NCI-H446 (cell line): ENCODE measurements at places on chromosomes 2 and 18.

- DNase-seq = no peak
These were observed 136.5 kb upstream of the SERPINE2 start for GRCh38 chr2:224175538-224175937.

GRCh38 chr18:3540805-3541548 is 91.0 kb downstream of the TGIF1 start:
- no peak for DNase-seq

DNA sequence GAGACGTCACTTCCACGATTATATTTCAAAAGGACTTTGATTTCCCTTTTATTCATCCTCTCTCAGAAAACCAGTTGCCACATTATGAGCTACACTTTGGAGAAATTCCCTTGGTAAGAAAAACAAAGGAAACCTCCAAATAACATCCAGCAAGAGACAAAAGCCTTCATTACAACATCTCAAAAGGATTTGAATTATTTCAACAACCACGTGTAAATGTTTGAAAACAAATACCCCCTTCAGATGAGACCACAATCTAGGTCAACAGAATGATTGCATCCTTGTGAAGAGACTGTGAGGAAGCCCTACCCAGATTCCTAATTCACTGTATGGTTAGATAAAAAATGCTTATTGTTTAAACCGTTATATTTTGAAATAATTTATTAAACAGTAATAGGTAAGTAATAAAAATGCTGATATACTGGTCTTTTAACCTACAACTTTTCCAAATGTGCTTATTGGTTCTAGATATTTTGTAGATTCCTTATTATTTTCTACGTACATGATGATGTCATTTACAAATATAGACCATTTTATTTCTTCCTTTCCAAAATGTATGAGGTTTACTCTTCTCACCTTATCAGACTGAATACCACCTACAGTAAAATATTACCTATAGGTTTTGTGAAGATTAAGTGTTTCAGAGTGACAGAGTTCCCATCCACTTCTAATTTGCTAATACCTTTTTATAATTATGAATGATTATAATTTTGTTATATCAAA is 922.7 kb upstream of the CHAC2 start:
- DNase-seq = no peak

DNA sequence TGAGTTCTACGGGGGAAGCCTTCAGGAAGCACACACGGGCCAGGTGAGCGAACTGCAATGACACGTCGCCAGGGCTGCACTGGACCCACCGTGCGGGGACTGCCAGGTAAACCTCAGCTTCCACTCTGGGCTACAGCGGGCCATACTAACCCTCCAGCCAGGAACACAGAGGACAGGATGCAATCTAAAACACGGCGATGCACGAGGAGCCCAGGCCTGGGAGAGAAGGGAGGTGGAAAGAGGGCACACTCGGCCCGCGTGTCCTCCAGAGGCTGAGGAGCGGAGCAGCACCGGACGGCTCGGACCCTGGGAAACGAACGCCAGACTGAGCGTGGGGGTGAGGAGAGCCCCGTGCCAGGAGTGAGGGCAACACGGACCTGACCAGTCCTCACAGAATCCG is 69.3 kb downstream of the HDAC4 start:
- no peak for DNase-seq

DNA sequence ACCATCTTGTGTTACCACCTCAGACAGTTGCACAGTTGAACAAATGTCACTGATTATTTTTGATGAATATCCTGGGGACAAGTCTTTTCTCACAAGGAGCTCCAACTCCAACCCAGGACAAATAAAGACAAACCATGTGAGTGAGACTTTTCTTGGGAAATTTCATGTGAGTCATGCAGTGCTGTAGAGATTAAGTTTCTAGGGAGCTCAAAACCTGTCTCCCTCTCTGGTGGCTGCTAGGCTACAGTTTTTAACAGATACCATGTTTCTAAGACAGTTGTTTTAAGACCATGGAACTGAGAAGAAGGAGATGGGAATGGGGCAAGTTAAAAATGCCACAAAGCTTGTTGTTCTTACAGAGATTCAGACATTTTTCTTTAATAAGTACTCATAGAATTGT is 255.5 kb downstream of the RIT2 start:
- no peak for DNase-seq

DNA sequence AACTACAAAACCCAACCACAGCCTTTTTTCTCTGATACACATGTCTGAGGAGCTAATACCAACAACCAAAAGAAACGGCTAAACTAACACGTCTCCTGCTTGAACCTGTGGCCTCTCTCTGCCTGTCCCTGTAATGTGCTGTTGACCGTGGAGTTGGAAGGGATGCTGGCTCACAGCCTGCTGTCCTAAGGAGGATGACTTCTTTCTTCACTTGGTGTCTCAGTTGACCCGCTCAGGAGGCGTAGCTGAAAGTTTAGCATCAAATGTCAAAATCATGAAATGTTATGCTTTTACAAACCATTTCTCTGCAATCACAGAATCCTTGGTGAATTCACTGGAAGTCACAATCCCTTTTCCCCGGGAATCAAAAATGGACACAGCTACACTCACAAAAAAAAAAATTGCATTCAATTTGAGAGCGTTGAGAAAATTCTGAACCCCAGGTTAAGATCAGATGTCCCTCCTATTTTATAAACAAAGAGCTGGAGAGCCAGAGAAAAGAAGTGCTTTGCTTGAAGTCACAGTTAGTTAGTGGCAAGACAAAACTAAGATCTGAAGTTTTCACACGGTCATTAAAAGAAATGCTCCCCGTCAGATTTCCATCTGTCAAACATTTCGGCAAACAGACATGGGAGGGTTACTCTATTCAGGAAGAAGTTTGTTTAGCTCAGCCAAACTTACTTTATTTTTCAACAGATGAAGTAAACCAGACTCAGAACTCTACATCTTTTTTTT is 74.3 kb downstream of the IRS1 start:
- DNase-seq = no peak

GRCh38 chr2:107730898-107731297 is 95.8 kb upstream of the RGPD4 start:
- DNase-seq = no peak

DNA sequence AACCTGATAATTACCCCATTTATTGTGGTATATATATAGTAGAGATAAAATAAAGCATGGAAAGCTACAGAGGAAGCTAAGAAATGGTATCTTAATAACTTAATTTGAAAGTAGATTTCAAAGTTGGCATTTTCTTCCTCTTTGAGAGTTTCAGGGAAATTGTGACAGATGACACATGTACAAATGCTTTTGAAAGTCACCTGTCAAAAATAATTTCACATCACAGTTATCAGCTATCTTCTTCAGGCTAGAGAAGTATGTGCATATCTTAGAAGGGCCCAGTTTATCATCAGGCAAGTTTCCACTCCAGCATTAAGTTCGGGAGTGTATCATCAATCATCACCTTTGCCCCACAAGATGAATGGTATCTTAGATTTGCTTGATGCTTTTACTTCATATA is 457.9 kb downstream of the LRRTM4 start:
- DNase-seq = no peak

DNA sequence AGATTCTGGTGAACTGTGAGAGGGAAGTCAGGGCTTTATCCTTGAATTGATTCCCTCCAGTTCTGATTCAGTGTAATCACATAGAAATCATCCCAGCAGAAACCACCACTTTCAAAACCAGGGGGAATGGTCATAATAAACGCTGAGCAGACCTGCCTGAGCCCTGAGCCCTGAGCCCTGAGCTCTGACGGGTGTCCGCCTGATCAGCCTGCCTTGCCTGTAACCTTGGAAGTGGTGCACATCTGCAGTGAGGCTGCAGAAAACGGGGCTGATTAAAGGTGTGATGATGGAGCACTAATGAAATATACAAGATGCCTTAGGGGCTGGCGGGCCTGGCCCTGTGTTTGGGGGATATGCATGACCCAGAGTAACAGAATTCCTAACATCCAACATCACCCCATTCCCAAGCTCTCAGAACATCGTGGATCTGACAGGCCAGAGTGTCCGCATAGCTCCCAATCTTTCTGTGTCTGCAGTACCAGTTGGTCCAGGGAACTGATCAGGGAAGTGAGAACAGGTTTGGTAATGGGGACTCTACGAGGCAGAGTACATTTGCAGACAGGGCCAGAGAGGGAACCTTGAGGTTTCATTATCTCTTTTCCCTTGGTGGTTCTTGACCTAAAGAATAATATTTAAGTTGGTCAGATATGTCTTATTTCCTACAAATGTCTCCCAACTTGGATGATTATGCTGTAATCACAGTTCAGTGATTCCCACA is 37.8 kb downstream of the KCTD18 start:
- no peak for DNase-seq

- no peak for DNase-seq
These were observed 3.5 kb downstream of the NDUFA10 start for GRCh38 chr2:240021488-240022104.

DNA sequence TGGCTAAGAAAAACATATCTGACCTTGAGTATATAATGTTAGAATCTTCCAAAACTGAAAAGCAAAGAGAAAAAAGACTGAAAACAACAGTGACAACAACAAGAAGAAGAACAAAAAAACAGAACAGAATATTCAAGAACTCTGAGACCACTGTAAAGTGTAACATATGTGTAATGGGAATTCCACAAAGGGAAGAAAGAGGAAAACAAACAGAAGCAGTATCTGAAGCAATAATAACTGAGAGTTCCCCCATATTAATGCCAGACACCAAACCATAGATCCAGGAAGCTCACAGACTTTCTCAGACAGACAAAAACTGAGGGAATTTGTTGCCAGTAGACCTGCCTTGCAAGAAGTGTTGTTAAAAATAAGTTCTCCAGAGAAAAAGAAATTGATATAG is 58.9 kb downstream of the TXNL1 start:
- no peak for DNase-seq

- DNase-seq = no peak
These were observed 96.4 kb downstream of the RTP5 start for GRCh38 chr2:241965931-241966412.

DNA sequence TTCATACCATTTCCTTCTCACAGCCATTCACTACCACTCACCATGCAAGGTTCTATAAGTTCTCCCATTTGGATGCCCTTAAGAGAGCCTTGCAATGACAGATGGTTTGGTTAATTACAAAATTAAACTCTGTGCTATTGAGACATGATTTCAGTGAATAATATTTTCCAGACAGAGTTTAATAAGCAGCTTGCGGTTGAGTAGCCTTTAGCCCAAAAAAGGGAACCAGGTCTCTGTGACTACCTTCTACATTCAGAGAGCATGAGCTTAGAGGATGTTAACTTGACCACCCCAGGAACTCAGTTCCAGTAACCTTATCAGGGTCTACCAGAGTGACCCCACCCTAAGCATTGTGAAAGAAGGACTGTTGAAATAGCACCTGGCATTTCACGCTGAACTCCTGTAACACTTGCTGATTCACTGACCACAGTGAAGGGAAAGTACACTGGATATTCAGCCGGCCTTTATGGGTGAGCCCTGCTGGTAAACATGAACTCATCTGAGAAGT is 1173.1 kb upstream of the ZEB2 start:
- peak; percentile 24 for DNase-seq

GRCh38 chr2:86054535-86055082 is 51.1 kb downstream of the POLR1A start:
- no peak for DNase-seq

GRCh38 chr2:204024503-204024902 is 87.9 kb downstream of the ICOS start:
- peak; percentile 66 for DNase-seq

GRCh38 chr2:70043252-70043875 is 43.9 kb upstream of the PCBP1 start:
- no peak for DNase-seq

GRCh38 chr2:8524388-8524787 is 157.5 kb upstream of the ID2 start:
- DNase-seq = no peak

DNA sequence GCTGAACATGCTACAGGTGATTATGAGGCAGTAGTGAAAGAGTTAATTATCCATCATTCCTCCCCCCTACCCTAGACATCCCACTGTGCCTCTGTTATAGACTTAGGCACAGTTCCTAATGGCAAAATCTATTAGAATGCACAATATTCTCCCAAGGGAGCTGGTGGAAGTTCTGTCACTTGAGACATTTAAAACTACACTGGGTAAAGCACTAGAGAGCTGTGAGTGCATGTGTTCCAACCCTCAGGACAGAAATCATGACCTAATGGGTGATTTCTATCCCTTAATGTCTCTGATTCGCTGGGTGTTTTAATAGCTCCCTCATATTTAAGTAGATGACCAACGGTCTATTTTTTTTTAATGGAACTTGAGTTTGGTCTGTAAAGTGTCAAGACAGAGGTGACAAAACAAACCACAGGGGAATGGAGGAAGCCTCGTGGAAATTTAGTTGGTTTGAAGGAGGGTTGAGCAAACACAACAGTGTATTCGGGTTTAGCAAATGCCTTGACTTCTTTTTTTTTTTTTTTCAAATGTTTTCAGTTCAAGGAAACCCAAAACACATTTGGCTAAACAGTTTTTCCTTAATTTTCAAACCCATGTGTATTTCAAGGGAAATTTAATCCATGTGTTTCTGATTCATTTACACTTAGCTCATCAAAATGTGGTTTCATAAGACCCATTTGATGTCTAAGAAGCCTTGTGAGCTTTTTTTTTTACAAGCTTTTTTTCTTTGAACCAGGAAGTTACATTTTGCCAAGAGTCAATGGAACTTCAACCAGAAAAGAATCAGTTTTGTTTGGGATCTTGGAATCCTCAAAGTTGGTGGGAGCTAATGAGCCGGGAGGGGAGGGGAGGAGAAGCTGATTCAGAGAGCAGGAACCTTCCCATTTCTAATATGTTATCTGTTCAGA is 665.1 kb upstream of the ZEB2 start:
- no peak for DNase-seq

GRCh38 chr2:9939587-9940485 is 11.7 kb upstream of the GRHL1 start:
- no peak for DNase-seq
